Mesendoderm (in vitro differentiated cells): ENCODE measurements at places on chromosomes 7 and 10.

- peaks cover 6% of the 10 kb centered on the region for H3K4me1 ChIP-seq
- no peak overlapping the region for H3K27ac ChIP-seq
- H3K36me3 ChIP-seq = no peaks in the 10 kb centered on the region
- no peak for DNase-seq
- no peaks in the 10 kb centered on the region for H3K27me3 ChIP-seq
These were observed 285 bp downstream of the CSTF2T start for GRCh38 chr10:51699145-51699474.

GRCh38 chr10:83153714-83154113 lies 985.6 kb upstream of the GHITM start:
- no peaks in the 10 kb centered on the region for H3K36me3 ChIP-seq
- H3K4me3 ChIP-seq = no peak overlapping the region
- no peak for DNase-seq
- no peaks in the 10 kb centered on the region for H3K27me3 ChIP-seq

DNA sequence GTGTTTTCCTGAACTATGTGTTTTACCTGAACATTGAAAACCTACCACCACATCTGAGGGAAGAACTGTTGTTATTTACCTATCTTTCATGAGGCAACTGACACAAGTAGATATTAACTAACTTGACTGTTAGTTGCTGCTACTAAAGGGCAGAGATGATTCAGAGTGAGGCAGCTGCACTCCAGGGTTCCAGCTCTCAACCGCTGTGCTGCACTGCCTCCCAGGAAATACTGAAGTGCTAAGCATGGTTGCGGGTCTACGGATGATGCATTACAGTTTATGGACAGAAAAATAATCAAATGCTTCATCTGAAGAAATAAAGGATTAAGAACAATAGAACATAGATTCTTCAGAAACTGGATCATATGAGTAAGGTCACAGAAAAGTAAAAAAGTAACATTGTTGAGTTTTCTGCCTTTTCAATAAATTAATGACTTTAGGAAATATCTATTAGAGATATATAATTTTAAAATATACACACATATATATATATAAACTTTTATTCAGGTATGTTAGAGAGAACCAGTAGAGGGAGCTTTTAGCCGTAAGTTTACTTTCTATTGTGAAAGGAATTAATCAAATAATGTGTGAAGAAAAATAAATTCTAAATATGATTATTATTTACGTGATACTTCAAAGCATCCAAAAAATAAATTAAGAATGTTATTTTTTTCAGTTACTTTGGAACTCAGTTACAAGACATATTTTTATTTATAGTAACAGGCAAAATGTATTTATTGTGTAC lies 620.0 kb downstream of the CNTNAP2 start:
- H3K27ac ChIP-seq = no peak overlapping the region
- H3K36me3 ChIP-seq = no peaks in the 10 kb centered on the region
- H3K4me1 ChIP-seq = no peaks in the 10 kb centered on the region

- H3K4me3 ChIP-seq = no peak overlapping the region
- no peaks in the 10 kb centered on the region for H3K36me3 ChIP-seq
- H3K27me3 ChIP-seq = no peaks in the 10 kb centered on the region
- H3K27ac ChIP-seq = no peak overlapping the region
These were observed 8.7 kb downstream of the SEMA3E start for GRCh38 chr7:83640240-83640639.

- no peak overlapping the region for H3K27ac ChIP-seq
- no peaks in the 10 kb centered on the region for H3K4me1 ChIP-seq
- no peaks in the 10 kb centered on the region for H3K27me3 ChIP-seq
These were observed 133.9 kb upstream of the CELF2 start for GRCh38 chr10:10883737-10884136.

DNA sequence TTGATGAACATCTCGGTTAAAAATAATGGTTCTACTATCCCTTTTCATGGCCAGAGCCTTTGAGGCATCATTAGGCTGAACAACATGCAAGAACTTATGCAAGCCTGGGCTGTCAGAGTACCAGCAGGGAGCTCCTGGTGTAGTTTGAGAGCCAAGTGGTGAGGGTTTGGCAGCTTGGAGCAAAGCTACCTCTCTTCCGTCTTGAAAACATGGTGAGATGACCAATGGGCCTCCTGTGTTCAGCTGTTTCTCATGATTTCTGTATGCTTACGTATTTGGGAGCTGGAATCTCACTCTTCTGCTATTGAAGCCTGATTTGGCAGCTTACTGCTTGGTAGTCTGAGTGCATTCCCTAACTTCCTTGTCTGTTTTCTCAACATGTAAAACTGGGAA lies 150.4 kb downstream of the CXCL12 start:
- H3K27me3 ChIP-seq = no peaks in the 10 kb centered on the region
- no peak overlapping the region for H3K4me3 ChIP-seq
- no peak overlapping the region for H3K27ac ChIP-seq
- peak; percentile 62 for DNase-seq
- no peaks in the 10 kb centered on the region for H3K36me3 ChIP-seq
- peaks cover 8% of the 10 kb centered on the region for H3K4me1 ChIP-seq

GRCh38 chr10:61076572-61077114 lies 132.7 kb upstream of the RHOBTB1 start:
- H3K27me3 ChIP-seq = no peaks in the 10 kb centered on the region
- H3K36me3 ChIP-seq = no peaks in the 10 kb centered on the region
- no peak for DNase-seq
- no peaks in the 10 kb centered on the region for H3K4me1 ChIP-seq
- H3K27ac ChIP-seq = no peak overlapping the region

DNA sequence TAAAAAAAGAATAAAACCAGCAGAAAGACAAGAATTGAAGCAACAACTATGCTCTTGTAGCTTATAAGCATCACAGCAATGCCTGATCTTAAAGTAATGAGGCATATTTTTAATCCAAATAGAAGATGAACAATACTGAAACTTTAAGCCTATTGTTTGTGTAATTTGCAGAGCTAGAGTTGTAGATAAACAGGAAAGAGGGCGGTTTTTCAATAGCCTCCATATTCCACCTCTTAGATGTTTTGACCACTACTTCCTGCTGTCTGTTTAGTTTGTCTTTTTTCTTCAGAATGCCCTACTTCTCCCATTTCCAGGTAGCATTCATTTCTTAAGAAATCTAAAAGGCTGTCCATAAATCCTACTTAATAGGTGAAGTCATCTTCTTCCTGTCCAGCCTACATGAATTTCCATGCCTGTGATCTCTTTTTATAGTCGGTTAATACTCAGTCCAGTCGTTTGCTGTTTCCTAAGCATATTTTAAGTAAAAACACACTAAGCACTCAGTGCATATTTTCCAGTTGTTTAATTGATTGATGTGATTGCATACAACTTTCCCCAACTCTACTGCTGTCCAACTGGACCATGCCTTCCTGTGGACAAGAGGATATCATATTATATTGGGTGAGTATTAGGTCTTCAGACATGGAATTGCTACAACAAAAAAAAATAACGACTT lies 308.1 kb downstream of the TFEC start:
- H3K4me3 ChIP-seq = no peak overlapping the region
- DNase-seq = no peak
- H3K27ac ChIP-seq = no peak overlapping the region
- no peaks in the 10 kb centered on the region for H3K4me1 ChIP-seq

DNA sequence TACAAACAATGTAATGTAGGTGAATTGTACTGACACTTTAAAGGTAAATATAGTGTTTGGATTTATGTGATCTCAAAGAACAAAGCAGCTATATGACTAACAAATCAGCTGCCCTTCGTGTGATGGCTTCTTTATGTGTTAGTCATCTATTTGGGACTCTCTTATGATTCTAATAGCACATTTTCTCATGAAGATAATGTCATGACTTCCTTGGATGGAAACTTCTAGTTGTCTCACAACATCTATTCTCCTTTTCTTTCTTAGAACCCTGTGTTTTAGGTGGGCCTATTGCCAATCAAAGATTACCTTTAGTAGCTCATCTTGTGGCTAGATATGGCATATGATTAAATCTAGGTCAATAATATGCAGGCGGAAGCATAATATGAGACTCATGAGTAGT lies 45.0 kb downstream of the TMEM106B start:
- no peaks in the 10 kb centered on the region for H3K36me3 ChIP-seq
- no peak overlapping the region for H3K27ac ChIP-seq
- no peaks in the 10 kb centered on the region for H3K4me1 ChIP-seq
- no peak for DNase-seq
- H3K4me3 ChIP-seq = no peak overlapping the region

DNA sequence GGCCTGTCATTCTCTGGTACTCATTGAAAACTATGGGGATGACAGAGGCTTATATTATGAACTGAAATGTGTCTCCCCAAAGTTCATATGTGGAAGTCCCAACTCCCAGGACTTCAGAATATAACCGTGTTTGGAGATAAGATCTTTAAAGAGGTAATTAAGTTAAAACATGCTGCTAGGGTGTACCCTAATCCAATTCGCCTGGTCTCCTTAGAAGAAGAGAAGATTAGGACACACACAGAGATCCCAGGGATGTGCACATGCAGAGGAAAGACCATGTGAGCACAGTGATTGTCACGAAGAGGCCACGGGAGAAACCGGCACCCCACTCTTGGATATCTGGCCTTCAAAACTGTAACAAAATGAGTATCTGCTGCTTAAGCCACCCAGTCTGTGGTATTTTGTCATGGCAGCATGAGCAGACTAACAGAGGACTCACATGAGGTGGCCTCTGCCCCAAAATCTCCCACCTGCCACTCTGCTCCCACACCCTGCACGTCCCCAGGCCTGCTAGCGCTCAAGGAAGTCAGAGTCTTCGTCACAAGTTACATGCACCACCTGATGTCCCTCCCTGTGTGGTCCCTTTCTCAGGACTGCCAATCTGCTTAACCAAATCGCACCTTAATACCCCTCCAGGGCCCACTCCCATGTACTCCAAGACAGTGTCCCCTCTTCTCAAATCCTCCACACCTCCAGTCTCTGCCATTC lies 26.8 kb downstream of the PLAC9 start:
- H3K4me3 ChIP-seq = no peak overlapping the region
- no peaks in the 10 kb centered on the region for H3K4me1 ChIP-seq
- H3K36me3 ChIP-seq = peaks cover 2% of the 10 kb centered on the region
- DNase-seq = no peak
- H3K27me3 ChIP-seq = no peaks in the 10 kb centered on the region

DNA sequence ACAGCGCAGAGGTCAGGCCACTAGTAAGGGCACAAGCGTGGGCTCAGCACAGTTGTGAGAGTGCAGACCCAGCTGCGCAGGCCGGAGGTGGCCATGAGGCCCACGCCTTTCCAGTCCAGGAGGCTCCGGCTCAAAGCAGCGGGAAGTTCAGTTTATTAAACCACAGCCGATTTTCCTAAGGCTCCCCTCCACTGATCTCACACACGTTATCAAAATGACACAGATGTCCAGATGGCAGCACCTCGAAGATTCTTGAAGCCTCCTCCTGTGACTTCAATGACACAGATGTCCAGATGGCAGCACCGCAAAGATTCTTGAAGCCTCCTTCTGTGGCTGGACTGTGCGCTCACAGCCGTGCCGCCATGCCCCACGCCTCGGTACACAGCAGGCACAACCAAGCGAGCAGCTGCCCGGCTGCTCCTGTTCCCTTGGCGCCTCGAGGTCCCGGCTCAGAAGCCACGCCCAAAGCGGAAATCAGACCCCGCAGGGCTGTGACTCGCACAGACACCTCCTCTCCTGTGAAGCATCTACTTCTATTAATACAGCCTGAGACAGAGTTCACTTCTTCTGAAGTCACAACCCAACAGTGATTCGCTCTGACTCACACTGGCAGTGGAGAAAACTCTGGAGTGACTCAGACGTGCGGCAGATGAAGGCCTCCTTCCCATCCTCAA lies 122.7 kb downstream of the MAD1L1 start:
- no peaks in the 10 kb centered on the region for H3K4me1 ChIP-seq
- no peak overlapping the region for H3K4me3 ChIP-seq
- DNase-seq = peak; percentile 32
- no peaks in the 10 kb centered on the region for H3K36me3 ChIP-seq
- H3K27ac ChIP-seq = no peak overlapping the region

GRCh38 chr7:77466450-77466849 lies 50.3 kb upstream of the GSAP start:
- H3K27ac ChIP-seq = no peak overlapping the region
- no peak overlapping the region for H3K4me3 ChIP-seq
- DNase-seq = no peak
- H3K27me3 ChIP-seq = no peaks in the 10 kb centered on the region
- no peaks in the 10 kb centered on the region for H3K4me1 ChIP-seq

DNA sequence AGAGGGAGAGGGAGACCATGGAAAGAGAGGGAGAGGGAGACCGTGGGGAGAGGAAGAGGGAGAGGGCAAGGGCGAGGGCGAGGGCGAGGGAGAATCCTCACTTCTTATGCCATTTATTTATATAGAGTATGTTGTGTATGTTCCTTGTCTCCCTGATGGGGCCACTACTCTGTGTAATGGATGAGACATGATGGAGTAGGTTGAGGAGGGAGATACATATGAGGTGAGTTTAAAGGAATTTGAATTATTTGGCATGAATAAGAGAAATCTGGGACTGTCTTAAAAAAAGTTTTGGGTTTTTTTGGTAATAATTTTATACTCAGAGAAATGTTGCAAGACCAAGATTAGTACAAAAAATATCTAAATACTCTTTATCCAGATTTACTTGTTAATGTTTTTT lies 20.1 kb downstream of the CCSER2 start:
- H3K27ac ChIP-seq = no peak overlapping the region
- no peaks in the 10 kb centered on the region for H3K4me1 ChIP-seq
- H3K4me3 ChIP-seq = no peak overlapping the region
- DNase-seq = no peak
- H3K36me3 ChIP-seq = no peaks in the 10 kb centered on the region

GRCh38 chr7:141072548-141073172 lies 1.2 kb upstream of the TMEM178B start:
- DNase-seq = peak; percentile 54

GRCh38 chr10:336247-336646 lies 201.0 kb downstream of the ZMYND11 start:
- DNase-seq = no peak
- H3K27ac ChIP-seq = no peak overlapping the region
- H3K27me3 ChIP-seq = no peaks in the 10 kb centered on the region
- no peaks in the 10 kb centered on the region for H3K4me1 ChIP-seq

- H3K27ac ChIP-seq = no peak overlapping the region
- H3K27me3 ChIP-seq = no peaks in the 10 kb centered on the region
- H3K4me1 ChIP-seq = no peaks in the 10 kb centered on the region
These were observed 5.6 kb downstream of the NUB1 start for GRCh38 chr7:151347200-151347599.

DNA sequence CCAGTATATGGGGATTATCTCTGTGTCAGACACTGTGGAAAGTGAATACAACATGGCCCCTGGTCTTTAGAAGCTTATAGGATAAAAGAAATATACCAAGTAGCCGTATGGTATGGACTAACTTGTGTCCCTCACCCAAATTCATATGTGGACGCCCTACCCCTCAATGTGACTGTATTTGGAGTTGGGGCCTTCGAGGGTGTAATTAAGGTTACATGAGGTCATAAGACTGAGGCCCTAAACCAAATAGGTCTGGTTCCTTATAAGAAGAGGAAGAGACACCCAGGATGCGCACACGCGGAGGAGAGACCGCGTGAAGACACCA lies 36.3 kb downstream of the ASB13 start:
- no peaks in the 10 kb centered on the region for H3K27me3 ChIP-seq
- H3K27ac ChIP-seq = no peak overlapping the region
- H3K36me3 ChIP-seq = no peaks in the 10 kb centered on the region

DNA sequence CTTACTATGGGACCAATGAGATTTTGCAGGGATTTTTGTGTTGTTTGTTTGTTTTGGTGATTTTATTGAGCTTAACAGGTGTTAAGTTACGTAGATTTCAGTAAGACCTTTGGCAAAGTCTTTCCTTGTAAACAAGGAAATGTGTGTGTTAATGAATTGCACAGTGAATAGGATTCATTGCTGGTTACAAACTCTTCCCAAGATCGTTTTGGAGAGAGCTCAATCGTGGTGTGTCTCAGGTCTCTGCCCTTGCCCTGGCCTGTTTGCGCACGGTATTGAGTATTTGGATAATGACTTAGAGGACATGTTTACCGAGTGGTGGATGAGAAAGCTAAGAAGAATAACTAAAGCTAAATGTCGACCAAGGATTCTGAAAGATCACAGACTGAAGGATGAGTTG lies 41.9 kb downstream of the PRPF18 start:
- H3K36me3 ChIP-seq = no peaks in the 10 kb centered on the region
- no peak for DNase-seq
- no peak overlapping the region for H3K27ac ChIP-seq
- H3K4me1 ChIP-seq = no peaks in the 10 kb centered on the region
